Progenitor cell of endocrine pancreas (in vitro differentiated cells): ENCODE measurements at places on chromosomes 1 and 21. TPM values are rescaled to one million over a fixed set of nuclear protein-coding genes. Genes with fewer than 3 reads are reported as not detected.

CAPN8 gene
- 1.3 and 2.2 TPM in 2 replicates for total RNA-seq

C1orf115 gene
- total RNA-seq: 9.7 and 9.8 TPM in 2 replicates

ETV3L gene
- total RNA-seq: 0.67 and 0.72 TPM in 2 replicates

CFH gene
- not detected in 2 replicates for total RNA-seq

BATF3 gene
- total RNA-seq: 0.53 and 0.55 TPM in 2 replicates

CAP1 gene
- total RNA-seq: 154 and 179 TPM in 2 replicates

S1PR1 gene
- total RNA-seq: 0.89 and 1.1 TPM in 2 replicates

CEP170 gene
- 80.1 and 83.1 TPM in 2 replicates for total RNA-seq

PLPPR4 gene
- 0.31 and 0.47 TPM in 2 replicates for total RNA-seq

DNA sequence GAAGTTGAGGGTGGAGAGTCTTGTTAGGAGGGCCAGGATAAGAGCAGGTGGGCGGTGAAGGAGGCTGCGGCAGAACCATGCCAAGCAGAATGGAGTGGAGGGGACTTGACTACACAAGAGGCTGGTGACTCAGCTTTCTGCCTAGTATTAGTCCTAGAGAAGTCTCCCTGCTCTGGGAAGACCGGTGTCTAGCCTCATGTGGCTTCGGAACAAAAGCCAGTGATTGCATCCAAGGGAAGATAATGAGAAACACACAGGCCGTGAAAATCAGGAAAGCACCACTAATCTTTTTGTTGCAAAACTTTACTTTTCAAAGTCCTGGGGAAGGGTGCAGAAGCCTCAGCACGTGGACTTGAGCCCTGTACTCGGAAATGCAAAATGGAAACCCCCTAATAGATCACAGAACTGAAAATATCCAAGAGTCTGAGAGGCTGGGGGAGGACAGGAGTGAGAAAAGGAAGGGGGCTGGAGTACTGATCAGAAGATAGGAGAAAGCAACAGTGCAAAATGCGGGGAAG lies 31.4 kb downstream of the DDR2 start:
- DNase-seq: no peak
- peaks cover 7% of the 10 kb centered on the region for H3K4me1 ChIP-seq
- no peak overlapping the region for H3K27ac ChIP-seq
- H3K4me3 ChIP-seq: no peak overlapping the region

- DNase-seq: no peak
- H3K4me3 ChIP-seq: no peak overlapping the region
- peaks cover 53% of the 10 kb centered on the region for H3K36me3 ChIP-seq
- no peak overlapping the region for H3K27ac ChIP-seq
- no peaks in the 10 kb centered on the region for H3K4me1 ChIP-seq
- no peaks in the 10 kb centered on the region for H3K27me3 ChIP-seq
Measured at GRCh38 chr1:108149796-108150467, 50.2 kb downstream of the SLC25A24 start.

- H3K36me3 ChIP-seq: no peaks in the 10 kb centered on the region
- peaks cover 22% of the 10 kb centered on the region for H3K4me1 ChIP-seq
- no peak overlapping the region for H3K4me3 ChIP-seq
- H3K27me3 ChIP-seq: no peaks in the 10 kb centered on the region
- DNase-seq: no peak
- H3K27ac ChIP-seq: no peak overlapping the region
Measured at GRCh38 chr1:221672239-221672645, 69.6 kb downstream of the DUSP10 start.

DNA sequence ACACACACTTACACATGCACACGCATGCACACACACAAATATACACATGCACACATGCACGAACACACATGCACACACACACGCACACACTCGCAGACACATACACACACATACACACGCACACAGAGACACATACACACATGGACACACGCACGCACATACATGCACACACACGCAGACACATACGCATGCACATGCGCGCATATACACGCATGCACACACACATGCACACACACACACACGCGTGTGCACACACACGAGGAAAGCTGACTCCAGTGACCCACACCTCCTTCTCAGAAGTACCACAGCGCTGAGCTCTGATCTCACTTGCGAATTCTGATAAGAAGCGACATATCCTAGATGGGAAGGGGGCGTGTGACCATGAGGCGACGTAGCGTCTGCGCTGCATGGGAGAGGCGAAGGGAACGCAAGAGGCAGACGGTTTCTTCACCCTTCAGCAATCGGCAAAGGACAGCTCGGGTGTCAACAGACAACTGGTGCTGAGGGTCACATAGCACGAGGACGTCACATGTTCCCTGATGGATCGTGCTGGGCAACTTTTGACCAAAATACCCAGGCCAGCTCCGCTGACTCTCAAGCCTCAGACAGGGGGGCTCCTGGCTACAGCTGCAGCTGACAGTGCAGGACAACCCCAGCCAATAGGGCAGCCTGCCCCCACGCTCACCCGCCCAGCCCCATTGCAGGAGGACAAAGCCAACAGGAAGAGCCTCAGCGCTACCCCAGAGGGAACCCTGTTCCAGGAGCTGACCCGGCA lies 16.0 kb upstream of the PDE9A start:
- no peaks in the 10 kb centered on the region for H3K36me3 ChIP-seq
- H3K4me3 ChIP-seq: no peak overlapping the region
- peaks cover 13% of the 10 kb centered on the region for H3K4me1 ChIP-seq
- peaks cover 12% of the 10 kb centered on the region for H3K27me3 ChIP-seq

DNA sequence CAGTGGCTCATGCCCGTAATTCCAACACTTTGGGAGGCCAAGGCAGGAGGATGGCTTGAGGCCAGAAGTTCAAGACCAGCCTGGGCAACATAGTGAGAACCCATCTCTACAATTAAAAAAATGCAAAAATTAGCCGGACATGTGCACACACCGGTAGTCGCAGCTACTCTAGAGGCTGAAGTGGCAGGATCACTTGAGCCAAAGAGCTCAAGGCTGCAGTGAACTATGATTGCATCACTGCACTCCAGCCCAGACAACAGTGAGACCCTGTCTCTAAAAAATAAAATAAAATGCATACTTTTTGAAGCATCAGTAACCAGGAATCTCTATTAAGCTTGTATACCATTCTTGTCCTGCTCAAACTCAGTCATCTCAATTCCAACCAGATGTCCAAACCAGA lies 27.2 kb upstream of the EEIG2 start:
- no peak overlapping the region for H3K4me3 ChIP-seq
- no peak overlapping the region for H3K27ac ChIP-seq

- H3K27me3 ChIP-seq: peaks cover 34% of the 10 kb centered on the region
- no peaks in the 10 kb centered on the region for H3K36me3 ChIP-seq
- H3K27ac ChIP-seq: no peak overlapping the region
- H3K4me1 ChIP-seq: peaks cover 3% of the 10 kb centered on the region
- no peak overlapping the region for H3K4me3 ChIP-seq
Measured at GRCh38 chr1:15405106-15405850, 4.4 kb upstream of the EFHD2 start.

GRCh38 chr1:166119471-166119965 lies 47.3 kb downstream of the FAM78B start:
- no peak overlapping the region for H3K4me3 ChIP-seq
- no peak overlapping the region for H3K27ac ChIP-seq
- no peak for DNase-seq
- H3K27me3 ChIP-seq: peaks cover 29% of the 10 kb centered on the region

- peaks cover 27% of the 10 kb centered on the region for H3K4me1 ChIP-seq
- H3K27me3 ChIP-seq: no peaks in the 10 kb centered on the region
- peaks cover 2% of the 10 kb centered on the region for H3K36me3 ChIP-seq
Measured at GRCh38 chr1:10429868-10430215, 391 bp upstream of the CENPS start.

DNA sequence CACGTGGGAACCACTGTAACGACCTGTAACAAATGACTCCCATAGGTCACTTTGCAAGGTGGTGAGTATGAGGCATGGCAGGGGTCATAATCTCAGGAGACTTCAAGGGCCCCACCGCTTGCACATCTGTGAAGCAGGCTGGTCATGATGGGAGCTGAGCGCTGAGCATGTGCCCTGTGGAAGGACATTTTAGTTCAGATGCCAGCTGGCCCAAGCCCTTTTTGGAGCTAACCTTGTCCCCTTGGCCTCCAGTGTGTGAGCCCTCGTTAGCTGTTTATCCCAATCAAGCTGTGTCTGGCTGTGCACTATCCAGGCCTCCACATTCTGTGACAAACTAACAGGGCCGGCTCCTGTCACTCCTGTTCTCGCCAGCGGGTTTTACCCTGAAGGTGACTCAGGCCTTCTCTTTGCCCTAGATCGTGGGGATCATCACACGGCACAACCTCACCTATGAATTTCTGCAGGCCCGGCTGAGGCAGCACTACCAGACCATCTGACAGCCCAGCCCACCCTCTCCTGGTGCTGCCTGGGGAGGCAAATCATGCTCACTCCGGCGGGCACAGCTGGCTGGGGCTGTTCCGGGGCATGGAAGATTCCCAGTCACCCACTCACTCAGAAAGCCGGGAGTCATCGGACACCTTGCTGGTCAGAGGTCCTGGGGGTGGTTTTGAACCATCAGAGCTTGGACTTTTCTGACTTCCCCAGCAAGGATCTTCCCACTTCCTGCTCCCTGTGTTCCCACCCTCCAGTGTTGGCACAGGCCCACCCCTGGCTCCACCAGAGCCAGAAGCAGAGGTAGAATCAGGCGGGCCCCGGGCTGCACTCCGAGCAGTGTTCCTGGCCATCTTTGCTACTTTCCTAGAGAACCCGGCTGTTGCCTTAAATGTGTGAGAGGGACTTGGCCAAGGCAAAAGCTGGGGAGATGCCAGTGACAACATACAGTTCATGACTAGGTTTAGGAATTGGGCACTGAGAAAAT lies 7.6 kb downstream of the NPPA start:
- no peaks in the 10 kb centered on the region for H3K4me1 ChIP-seq
- H3K36me3 ChIP-seq: peaks cover 25% of the 10 kb centered on the region
- DNase-seq: no peak
- no peak overlapping the region for H3K27ac ChIP-seq
- no peaks in the 10 kb centered on the region for H3K27me3 ChIP-seq

DNA sequence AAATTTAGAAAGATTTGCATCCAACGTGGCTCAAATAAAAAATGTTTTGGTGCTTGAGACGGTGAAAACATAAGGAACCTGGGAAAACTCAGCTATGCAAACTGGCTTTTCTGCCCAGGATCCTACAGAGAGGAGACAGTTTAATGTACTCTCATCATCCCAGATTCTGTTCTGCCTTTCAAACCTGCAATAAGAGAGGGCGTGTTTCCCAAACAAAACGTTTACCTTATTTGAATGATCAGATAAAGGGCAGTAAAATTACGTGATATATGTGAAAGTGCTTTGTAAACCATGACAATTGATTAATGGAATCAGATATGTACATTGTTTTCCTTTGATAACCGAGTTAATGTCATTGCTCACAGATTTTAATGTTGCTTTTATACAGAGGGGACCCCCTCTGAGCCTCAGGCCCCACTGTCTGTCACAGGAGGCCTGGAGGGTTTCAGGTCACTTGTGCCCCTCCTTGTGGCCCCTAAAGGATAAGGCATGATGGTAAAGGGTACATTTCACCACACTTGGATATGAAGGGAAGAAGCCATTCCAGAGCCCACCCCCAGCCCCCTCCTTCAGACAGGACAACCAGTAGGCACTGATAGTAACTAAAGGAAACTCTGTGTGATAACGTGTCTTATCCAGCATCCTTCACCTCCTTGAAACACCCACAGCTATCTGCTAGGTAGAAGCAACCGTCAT lies 157.6 kb downstream of the EDEM3 start:
- no peak for DNase-seq
- no peaks in the 10 kb centered on the region for H3K27me3 ChIP-seq
